ENCODE measurements at places on chromosomes 12 and 14.
A peak's percentile ranks its signal among the peaks of the same experiment; 100 is the strongest.

DNA sequence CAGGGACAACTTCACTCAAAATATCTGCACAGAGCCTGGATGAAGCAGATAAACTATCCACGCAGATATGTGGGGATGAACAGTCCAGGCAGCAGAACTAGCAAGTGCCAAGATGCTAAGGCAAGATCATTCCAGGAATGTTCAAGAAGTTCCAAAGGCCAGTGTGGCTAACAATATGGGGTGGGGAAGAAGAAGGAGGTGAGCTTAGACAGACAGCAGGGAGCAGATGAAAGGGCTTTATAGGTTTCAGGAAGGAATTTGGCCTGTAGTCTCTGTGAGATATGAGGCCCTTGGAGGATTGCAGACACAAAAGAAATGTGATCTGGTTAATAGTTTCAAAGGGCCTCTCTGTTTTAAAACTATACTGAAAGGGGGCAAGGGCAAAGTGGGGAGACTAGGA is 63.5 kb upstream of the PPM1H start:
- no peak for DNase-seq

- DNase-seq: no peak
Measured at GRCh38 chr12:51449580-51450246, 25.1 kb downstream of the SLC4A8 start.

GRCh38 chr14:94702629-94703028 is 67.3 kb downstream of the GSC start:
- no peak for DNase-seq

DNA sequence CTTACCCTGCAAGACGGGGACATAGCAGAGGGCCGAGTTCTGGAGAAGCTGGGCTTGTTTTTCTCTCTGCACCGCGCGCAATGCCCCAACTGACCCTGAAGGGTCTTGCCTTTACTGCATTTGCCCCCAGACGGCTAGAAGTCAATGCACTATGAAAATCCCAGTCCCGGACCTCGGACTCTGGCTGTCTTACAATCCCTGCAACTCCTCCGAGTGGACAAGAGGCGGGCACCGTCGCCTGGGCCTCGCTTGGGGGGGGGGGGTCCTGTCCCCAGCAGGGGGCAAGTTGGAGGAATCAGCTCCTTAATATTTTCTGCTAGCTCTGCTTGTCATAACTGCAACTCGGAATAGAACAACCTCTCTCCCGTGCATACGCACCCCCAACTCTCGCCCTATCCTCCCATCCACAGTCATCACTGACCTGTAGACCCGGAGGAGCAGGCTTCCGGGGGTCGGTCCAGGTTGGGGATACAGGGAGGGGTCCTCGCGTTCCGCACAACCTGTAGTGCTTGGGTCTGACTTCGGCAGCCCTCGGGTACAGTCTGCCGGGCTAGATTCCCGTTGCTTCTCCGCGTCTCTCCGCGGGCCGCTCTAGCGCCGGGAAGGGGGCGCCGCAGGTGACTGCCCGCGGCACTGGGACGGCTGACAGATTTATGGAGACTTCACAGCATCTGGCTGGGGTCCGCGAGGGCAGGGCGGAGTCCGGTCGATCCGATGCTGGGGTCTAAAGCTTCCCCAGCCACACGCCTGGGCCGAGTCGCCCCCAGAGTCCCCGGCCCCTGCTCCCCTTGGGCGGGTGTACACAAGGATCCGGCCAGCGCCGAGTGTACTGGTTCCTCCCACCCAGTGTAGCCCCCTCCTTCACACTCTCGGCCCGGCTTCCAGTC is 3.3 kb upstream of the PAX9 start:
- peak; percentile 60 for DNase-seq

DNA sequence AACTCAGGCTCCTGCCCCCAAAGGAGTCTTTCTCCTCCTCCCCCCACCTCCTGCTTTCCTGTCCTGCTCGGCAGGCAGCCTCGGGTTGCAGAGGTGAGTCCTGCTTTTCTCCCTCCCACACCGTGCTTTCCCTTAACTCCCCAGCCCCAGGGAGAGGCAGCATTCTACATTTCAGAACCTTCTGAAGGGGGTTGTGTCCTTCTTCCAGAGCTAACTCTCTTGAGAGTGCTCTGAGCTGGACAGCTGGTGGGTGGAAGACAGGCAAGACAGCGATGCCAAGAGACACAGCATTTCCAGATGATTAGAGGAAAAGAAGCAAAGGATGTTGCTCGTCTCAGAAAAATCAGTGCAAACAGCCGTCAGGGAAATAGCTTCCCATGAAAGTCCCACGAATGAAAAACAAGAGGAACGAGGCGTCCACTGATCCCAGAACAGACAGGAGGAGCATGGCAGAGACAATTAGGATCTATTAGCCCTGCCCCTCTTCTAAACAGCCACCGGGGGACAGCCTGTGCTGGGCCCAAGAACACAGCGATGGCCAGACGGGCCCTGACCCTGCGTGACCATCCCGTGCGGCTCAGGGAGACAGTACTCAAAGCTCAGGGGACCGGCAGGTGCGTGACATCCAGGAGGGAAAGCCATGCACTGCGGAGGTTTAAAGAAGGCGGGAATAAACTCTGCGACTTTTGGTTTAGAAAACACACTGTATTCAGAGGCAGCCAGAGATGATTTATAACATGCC is 216.5 kb upstream of the RTL1 start:
- peak; percentile 69 for DNase-seq

- DNase-seq: no peak
Measured at GRCh38 chr14:95180966-95181741, 23.8 kb upstream of the DICER1 start.

- DNase-seq: no peak
Measured at GRCh38 chr12:27573972-27574371, 50.0 kb downstream of the PPFIBP1 start.

- no peak for DNase-seq
Measured at GRCh38 chr14:23492618-23493272, 23.2 kb downstream of the NGDN start.

- peak; percentile 94 for DNase-seq
Measured at GRCh38 chr14:100317912-100318808, 5.0 kb upstream of the SLC25A47 start.

DNA sequence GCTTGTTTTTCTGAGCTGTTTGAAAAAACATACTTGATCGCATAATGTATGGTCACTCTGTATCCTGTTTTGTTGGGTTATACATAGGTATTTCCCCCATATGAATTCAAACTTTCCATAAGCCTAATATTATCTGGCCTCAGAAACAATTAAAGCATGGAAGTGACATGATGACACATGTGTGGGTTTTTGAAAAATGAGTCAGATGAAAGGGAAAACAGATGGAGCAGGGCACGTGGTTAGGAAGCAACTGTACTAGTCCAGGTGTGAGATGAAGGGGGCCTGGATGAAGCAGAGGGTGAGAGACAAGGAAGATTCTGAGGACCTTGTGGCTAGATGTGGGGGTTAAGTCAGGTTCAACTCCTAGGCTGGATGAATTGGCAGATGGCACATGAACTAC is 92.7 kb upstream of the DNM1L start:
- no peak for DNase-seq

DNA sequence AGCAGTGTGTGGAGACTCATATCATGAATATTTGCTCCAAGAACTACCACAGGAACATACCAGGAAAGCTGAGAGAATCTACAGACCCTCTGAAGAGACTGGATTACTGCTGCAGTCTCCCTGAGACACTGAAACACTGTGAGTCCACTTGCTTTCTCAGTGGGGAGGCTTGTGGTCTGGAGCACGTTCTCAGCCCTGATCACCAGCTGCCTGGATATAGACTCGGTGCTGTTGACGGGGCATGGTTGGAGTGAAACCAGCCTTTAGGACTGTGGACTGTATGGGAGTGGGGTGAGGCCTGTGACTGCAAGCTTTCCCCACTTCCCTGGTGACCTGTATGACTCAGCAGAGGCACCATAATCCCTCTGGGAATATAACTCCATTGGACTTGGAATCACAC is 525.8 kb upstream of the FBXO33 start:
- DNase-seq: no peak

- no peak for DNase-seq
Measured at GRCh38 chr12:89439941-89440340, 84.7 kb downstream of the GALNT4 start.

- peak; percentile 83 for DNase-seq
Measured at GRCh38 chr12:126874427-126875026, 1392.4 kb upstream of the TMEM132C start.

- DNase-seq: no peak
Measured at GRCh38 chr14:72532686-72533454, 361.0 kb downstream of the DPF3 start.

DNA sequence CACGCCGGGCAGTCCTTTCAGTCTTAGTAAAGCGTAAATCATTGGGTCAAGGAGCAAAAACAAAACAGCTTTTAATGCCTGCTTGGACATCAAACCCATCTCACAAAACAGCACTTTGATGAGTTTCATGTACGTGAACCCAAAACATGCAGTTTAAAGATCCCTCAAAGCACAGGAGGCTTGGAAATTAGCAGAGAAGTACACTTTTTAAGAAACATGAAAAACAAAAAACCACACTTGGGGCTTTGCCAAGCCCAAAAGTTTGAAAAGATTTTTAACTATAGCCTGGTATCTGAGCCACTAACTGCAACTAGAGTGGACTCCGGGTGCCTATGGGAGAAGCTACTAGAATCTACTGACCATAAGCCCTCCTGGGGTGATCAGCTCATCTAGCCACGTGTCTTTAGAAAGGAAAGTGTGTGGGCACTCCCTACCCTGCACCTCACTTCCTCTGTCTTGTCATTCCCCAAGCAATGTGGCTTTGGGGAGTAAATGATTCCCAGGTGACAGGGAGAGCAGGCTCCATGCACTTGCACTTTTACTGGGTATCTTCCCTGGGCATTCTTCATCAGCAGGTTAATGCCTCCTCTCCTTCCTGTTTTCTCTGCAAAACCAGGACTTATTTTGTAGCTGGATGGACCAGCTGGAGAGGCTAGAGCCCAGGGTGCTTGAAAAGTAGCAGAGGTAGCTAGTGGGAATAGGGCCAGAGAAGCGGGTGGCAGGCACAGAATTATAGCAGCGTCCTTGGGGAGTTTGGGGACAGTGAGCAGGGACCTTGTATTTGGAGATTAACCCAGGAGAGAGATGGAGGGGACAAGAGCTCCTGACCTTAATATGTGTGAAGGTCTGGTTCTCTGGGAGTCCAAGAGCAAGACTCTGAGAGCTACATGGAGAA is 339.3 kb downstream of the BCL11B start:
- DNase-seq: peak; percentile 5

- no peak for DNase-seq
Measured at GRCh38 chr12:71219224-71219623, 61.4 kb upstream of the TSPAN8 start.

GRCh38 chr14:104350463-104351185 is 212.2 kb downstream of the KIF26A start:
- DNase-seq: peak; percentile 64

DNA sequence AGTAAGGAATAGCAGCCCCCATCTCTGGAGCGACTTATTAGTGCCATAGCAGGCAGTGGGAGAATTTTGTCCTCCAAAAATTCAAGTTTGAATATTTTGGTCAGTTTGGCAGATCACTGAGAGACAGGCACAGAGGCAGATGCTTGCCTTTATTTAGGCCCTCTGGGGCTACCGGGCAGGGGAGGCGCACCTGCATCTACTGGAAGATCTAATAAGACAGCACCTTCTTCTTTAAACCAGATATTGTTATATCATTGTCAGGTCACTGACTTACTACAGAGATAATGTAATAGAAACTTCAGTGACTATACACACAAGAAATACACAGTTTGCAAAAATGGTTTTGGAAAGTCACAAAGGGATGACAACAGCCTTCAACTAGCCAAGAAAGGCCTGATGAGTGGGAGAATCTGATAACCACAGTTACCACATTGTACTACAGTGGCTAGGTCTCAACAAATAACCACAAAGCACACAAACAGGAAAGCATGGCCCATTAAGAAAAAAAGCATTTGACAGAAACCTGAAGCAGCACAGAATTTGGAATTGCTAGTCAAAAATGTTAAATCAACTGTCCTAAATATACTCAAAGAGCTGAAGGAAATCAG is 56.8 kb downstream of the CDK17 start:
- no peak for DNase-seq

DNA sequence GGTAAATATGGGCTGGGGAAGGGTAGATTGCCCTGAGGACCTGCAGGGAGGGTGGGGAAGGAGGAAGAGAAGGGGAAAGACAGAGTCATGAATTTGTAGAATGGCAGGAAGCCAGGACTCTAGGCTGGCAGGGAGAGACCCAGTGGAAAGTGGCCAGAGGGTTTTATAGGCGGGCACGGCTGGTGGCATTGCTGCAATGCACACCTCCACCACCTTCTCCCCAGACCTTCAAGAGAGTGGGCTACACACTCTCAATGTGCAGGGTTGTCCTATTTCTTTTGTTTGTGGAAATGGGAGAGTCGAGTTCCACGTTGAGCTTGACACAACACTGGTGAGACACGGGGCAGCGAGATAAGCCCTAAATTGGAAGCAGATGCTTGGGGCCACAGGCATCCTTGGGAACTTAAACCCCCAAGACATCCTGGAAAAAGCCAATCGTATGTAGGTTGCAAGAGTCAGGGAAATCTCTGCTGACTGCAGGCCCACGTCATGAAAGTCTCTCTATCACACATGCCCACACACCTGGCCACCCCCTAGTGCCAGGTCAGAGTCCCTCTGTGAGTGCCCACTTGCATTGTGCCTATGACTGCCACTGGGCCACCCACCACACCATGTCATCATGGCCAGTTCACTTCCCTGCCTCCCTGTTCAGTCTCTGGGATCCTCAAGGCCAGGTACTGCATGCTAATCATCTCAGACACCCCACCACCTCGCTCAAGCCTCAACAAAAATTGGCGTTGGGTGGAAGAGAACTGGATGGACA is 38.0 kb upstream of the BDKRB2 start:
- DNase-seq: no peak

DNA sequence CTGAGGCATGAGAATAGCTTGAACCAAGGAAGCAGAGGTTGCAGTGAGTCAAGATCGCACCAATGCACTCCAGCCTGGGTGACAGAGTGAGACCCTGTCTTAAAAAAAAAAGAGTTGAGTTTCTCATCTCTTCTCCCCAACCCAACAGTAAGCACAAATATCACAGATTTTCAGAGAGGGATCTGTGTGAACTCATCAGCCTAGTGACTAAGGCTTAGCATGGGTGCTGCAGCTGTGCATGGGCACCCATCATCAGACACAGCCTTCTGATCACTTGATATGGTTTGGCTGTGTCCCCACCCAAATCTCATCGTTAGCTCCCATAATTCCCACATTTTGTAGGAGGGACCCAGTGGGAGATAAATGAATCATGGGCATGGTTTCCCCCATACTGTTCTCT is 298.9 kb downstream of the PCNX1 start:
- DNase-seq: no peak

DNA sequence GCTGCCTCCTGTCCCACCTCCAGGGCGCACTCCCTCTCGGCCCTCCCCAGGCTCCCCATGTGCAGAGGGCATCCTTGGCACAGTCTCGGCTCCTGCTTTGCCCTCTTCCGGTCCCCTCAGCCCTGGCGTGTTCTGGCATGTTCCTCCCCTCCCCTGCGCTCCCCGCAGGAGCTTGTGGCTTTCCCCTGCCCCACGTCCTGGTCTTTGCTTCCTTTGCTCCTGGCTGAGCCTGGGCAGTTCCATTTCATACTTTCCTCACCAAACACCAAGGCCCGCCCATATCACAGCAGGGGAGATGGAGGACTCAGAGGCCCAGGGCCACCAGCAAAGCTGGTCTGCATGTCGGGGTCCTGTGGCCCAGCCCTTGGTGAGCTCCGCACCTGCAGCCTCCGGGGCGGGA is 56.0 kb downstream of the FBRSL1 start:
- DNase-seq: no peak

- no peak for DNase-seq
Measured at GRCh38 chr12:104011253-104011652, 38.7 kb downstream of the GLT8D2 start.

- no peak for DNase-seq
Measured at GRCh38 chr14:19902409-19902808, 18.0 kb upstream of the OR4K5 start.

All from posterior vena cava (tissue), 2 donors.